ENCODE measurements at places on chromosomes 11 and 22. TPM values are rescaled to one million over a fixed set of nuclear protein-coding genes. Genes with fewer than 3 reads are reported as not detected.
A peak's percentile ranks its signal among the peaks of the same experiment; 100 is the strongest.

NAALAD2 gene
- total RNA-seq: 0.76 TPM

CBLIF gene
- total RNA-seq: not detected

KRTAP5-11 gene
- total RNA-seq: not detected

SCN4B gene
- total RNA-seq: not detected

AQP11 gene
- total RNA-seq: 2.9 TPM

GLYAT gene
- total RNA-seq: not detected

UPK2 gene
- not detected for total RNA-seq

ZNF70 gene
- total RNA-seq: 3.3 TPM

PIK3C2A gene
- total RNA-seq: 25.7 TPM

LMNTD2 gene
- total RNA-seq: 0.22 TPM

MN1 gene
- total RNA-seq: 25.9 TPM

MED15 gene
- 40.0 TPM for total RNA-seq

EMID1 gene
- not detected for total RNA-seq

BACE1-AS gene
- total RNA-seq: 1.5 TPM

- DNase-seq: peak; percentile 17
Measured at GRCh38 chr22:29702931-29703501, 16.8 kb upstream of the CABP7 start.

GRCh38 chr22:40400159-40400558 is 29.8 kb downstream of the SGSM3 start:
- no peak for DNase-seq

- no peak for DNase-seq
Measured at GRCh38 chr11:17958446-17958845, 54.4 kb downstream of the SERGEF start.

- DNase-seq: no peak
Measured at GRCh38 chr11:72653649-72654048, 20.6 kb downstream of the PDE2A start.

- peak; percentile 49 for DNase-seq
Measured at GRCh38 chr11:125517116-125517770, 21.2 kb upstream of the FEZ1 start.

- DNase-seq: peak; percentile 76
Measured at GRCh38 chr11:18567081-18567480, 21.5 kb downstream of the UEVLD start.

GRCh38 chr11:117387992-117388755 is 60.5 kb downstream of the CEP164 start:
- DNase-seq: peak; percentile 67

DNA sequence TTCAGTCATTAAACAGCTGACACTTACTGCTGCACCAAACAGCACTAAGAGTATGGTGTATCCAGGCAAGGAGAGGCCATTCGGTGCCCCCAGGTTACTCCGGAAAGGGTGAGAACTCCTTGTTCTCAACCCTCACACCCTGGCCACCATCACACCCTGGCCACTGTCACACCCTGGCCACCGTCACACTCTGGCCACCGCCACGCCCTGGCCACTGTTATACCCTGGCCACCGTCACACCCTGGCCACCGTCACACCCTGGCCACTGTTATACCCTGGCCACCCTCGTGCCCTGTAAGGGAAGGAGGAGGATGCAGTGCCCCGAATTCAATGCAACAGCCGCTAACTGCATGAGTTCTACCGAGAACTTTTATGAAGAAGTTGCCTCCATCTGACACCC is 644.4 kb downstream of the TBC1D22A start:
- no peak for DNase-seq

GRCh38 chr11:120030411-120030810 is 107.5 kb downstream of the TRIM29 start:
- DNase-seq: no peak

DNA sequence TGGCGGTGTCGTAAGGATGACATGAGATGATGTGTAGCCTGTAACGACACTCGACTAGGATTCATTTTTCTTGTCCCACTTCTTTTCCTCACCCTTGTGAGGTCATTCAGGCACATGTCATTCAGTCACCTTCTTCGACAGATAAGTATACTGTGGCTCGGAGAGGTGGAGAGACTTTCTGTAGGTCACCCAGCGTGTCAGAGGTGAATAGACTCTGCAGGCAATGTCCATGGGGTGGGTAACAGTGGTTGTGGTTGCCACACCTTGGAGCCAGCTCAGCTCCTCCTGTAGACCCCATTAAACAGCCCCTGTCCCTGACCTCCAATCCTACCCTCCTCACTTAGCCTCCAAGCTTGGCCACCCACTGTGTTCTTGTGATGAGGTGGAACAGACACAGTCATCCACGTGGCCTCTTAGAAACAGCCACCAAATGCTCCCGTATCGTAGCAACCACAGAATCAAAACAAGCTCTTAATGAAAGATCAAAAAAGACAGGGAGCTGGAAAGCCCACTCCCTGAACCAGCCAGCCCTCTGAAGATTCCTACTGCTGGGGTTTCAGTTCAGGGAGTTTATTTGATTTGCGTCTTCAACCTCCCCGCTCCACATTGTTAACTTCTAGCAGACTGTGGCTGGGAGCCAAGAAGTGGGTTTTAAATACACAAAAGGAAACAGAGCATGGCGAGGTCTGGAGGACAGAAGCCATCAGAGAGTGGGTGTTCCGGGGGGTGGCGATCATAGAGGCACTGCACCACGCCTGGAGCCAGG is 89.0 kb upstream of the GRK3 start:
- DNase-seq: peak; percentile 46

DNA sequence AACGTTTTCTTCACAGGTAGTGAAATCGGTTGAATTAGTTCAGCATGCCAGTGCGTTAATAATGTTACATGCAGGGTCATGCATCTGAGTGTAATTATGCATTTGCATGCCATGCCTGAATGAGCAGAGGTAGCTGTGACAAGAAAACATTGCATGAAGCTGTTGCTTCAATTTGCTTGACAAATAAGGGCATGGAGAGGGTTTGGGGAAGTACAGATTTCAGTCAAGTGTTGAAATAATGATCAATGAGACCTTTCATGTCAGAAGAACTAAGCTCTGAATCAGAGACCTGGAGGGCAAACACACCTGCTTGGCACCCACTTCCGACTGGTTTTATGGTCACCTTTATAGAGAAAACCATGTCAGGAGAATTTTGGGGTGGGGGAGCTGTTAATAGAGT is 221.4 kb downstream of the DBX1 start:
- DNase-seq: no peak

DNA sequence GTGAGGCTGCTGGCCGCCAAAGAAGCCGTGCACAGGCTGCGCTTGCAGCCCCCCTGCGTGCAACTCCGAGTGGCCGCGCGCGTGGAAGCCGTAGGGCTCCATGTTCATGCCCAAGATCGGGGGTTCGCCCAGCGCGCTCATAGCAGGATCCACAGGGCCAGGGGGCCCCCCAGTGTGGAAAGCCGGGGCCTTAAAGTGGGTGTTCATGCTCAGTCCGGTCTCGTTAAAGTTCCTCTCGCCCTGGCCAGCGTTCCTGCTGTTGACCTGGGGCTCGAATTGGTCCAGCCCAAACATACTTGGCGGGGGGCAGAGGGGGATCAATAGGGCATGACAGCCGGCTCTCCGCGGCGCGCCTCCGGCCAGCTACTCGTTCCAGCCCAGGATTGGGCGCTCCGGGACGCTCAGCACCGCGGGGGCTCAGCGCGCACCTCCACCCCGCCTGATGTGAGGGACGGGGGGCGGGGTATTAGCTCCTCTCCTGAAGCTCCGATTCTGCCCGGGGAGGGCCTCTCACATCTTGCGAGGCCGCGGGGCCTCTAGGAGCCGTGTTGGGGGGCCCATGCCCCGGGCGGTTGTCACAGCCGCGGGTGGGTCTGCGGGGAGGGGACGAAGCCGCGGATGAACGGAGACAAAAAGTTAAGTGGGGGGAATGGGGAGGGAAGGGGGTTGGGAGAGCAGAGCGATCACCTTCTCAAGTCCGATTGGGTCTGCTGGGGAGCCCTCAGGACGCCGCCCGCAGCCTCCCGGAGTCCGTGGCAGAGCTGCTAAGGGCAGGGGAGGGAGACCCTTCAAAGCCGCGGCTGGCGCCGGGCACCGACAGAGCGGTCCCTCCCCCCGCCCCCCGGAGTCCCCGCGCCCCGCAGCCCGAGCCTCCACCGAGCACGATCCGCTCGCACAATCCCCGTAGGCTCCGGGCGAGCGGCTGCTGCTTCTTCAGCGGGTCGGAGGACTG is 1.0 kb downstream of the MN1 start:
- peak; percentile 80 for DNase-seq

DNA sequence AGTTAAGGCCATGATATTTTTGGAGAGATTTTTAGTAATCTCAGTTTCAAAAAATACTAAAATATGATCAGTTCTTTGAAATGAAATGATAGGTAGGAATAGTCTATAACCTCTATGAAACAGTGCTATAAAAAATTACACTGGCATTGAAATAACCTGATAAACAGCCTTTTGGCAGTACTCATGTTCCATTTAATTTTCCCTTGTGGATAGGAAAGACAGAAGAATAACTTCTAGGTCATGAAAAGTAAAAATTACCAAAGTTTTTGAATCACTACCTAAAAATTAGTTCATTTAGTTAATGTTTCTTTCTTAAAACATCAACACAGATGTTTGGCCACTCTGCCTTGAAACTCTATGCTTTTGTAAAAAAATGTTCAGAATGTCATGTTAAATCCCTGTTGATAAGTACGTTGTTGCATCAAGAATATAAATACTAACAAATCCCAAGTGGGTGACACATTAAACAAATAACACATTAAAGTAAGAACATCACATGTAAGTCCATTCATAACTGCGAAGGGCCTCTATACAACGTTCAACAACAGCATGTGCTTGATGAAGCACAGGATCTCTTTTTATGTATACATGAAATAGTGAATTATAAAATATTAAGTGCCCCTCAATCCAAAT is 290.2 kb downstream of the SWAP70 start:
- peak; percentile 38 for DNase-seq

DNA sequence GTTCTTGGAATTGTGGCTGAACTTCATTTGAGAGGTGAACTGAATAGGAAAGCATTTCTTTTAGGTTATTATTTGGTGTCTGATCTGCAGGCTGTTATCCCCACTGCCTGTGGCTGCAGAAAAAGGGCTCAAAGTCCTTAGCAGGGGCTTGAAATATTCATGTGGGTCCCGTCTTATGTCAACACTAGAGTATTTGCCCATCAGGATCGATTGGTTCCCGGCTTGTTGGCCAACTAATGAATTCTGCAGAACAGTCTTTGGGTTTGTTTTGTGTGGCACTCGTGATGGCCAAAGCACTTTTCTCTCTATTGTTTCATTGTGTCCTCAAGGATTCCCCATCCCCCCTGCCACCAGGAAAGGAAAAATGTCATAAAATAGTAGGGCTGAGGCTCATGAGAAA is 211.9 kb downstream of the MYO18B start:
- no peak for DNase-seq

- no peak for DNase-seq
Measured at GRCh38 chr11:69578167-69578566, 62.8 kb upstream of the CCND1 start.

- no peak for DNase-seq
Measured at GRCh38 chr11:102406099-102406498, 46.5 kb downstream of the TMEM123 start.

- DNase-seq: no peak
Measured at GRCh38 chr11:306645-307371, 808 bp upstream of the IFITM2 start.

GRCh38 chr11:1630271-1630670 is 696 bp downstream of the KRTAP5-5 start:
- no peak for DNase-seq

DNA sequence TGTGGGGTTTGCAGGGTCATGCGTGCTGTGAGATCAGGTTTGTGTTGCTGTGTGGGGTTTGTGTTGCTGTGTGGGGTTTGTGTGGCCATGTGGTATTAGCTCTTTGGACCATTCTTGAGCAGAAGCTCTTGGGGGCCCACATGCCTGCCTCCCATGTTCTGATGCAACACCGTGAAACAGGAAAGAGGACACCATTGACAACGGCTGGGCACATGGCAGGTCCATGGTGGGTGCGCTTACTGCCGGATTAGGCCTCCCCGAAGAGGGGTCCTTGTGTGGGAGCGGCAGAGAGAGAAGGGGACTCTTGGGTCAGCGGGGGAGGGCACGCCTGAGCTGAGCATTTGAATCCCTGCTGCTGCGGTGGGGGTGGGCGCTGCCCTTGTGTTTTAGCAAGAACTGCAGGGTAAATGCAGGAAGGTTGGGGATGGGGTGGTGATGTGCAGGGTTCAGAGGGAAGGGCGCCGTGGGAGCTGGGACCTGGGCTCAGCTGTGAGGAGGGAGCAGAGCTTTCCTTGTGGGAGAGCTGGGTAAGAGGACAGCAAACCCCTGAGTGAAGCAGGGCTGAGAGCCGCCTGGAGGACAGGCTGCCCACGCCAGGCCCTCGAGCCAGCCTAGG is 361.5 kb downstream of the TBC1D22A start:
- no peak for DNase-seq

GRCh38 chr22:24209687-24210086 is 28.4 kb downstream of the SUSD2 start:
- DNase-seq: peak; percentile 14

DNA sequence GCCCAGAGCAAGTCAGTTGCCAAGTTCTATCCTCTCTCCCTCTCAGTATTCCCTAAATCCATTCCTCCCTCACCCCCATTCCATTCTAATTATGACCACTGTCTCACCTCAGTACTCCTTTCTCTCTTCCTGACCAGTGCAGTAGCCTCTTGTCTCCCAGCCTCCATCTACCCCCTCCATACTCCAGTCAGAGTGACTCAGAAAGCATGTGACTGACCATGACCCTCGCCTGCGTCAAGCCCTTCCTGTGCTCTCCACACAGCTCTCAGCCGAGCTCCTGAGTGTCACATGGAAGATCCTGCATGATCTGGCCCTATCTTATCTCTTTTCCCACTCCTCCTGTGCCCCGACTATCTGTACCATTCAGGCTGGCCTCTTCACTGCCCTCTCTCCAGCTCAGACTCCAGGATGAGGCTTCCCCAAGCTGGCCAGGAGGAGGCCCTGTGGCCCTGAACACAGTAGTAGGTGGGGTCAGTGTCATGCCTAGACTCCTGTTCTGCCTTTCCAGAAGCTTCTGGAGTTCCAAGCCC is 42.6 kb downstream of the NEU3 start:
- peak; percentile 92 for DNase-seq

DNA sequence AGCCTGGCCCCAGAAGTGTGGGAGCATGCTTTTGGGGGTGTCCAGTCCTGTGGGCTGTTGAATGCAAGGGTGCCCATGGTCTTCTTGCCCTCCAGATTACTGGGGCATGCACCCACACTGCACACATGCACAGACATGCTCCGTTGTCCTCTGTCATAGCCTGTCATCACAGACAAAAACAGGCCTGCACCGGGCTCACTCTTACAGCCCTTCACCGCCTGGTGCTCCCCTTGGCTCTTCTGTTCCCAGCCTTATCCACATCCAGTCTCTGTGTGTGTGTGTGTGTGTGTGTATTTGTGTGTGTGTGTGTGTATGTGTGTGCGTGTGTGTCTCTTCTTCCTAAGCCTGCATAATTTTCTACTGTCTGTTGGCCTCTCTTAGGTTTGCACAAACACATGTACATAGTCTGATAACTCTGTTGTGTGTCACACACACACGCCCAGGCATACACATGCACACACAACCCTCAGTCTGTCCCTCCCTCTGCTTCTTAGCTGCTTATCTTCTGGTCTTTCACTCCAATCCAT is 23.4 kb upstream of the NECTIN1 start:
- DNase-seq: no peak

GRCh38 chr11:129960216-129961214 is 42.1 kb downstream of the PRDM10 start:
- peak; percentile 92 for DNase-seq
